Tibial nerve (tissue), 4 donors: ENCODE measurements at places on chromosomes 4 and X. TPM values are rescaled to one million over a fixed set of nuclear protein-coding genes. Genes with fewer than 3 reads are reported as not detected.

GRCh38 chrX:10048076-10048475 lies 80.9 kb downstream of the CLDN34 start:
- no peaks in the 10 kb centered on the region for H3K27me3 ChIP-seq
- no peak overlapping the region for H3K4me3 ChIP-seq
- H3K36me3 ChIP-seq = no peaks in the 10 kb centered on the region

GRCh38 chr4:137526681-137527080 lies 5.6 kb downstream of the PCDH18 start:
- no peak overlapping the region for H3K27ac ChIP-seq
- H3K4me1 ChIP-seq = no peaks in the 10 kb centered on the region
- no peaks in the 10 kb centered on the region for H3K27me3 ChIP-seq
- H3K36me3 ChIP-seq = no peaks in the 10 kb centered on the region

GRCh38 chrX:20320461-20321159 lies 53.9 kb upstream of the RPS6KA3 start:
- H3K4me3 ChIP-seq = no peak overlapping the region
- H3K27me3 ChIP-seq = no peaks in the 10 kb centered on the region

DNA sequence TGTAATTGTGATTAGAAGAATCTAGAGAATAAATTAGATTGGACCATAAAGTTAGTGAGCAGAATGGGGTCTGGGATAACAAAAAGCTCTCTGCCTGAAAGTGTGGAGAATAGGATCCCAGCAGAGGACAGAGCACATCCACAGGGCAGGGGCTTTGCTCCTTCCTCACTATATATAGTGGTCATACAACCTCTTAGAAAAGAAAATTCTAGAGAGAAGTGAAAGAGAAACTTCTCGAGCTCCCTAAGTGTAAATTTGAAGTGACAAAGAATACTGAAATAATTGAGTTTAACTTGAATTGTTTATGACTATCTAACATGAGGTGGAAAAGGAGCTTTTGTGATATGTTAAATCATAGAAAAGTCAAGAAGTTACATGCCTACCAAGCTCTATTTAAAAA lies 14.9 kb downstream of the ADAM29 start:
- H3K27ac ChIP-seq = no peak overlapping the region
- no peaks in the 10 kb centered on the region for H3K4me1 ChIP-seq
- no peaks in the 10 kb centered on the region for H3K36me3 ChIP-seq
- H3K4me3 ChIP-seq = no peak overlapping the region
- no peak for DNase-seq

- no peak overlapping the region for H3K4me3 ChIP-seq
- peaks cover 9% of the 10 kb centered on the region for H3K4me1 ChIP-seq
- H3K27ac ChIP-seq = no peak overlapping the region
- no peaks in the 10 kb centered on the region for H3K27me3 ChIP-seq
- no peak for DNase-seq
These were observed 55.2 kb downstream of the HTRA3 start for GRCh38 chr4:8324640-8325239.

GRCh38 chr4:183635321-183635720 lies 23.7 kb downstream of the RWDD4 start:
- no peak overlapping the region for H3K27ac ChIP-seq
- H3K36me3 ChIP-seq = no peaks in the 10 kb centered on the region
- no peak for DNase-seq

GRCh38 chr4:162392946-162393345 lies 229.1 kb upstream of the FSTL5 start:
- H3K4me3 ChIP-seq = no peak overlapping the region
- H3K36me3 ChIP-seq = no peaks in the 10 kb centered on the region
- H3K27ac ChIP-seq = no peak overlapping the region
- no peaks in the 10 kb centered on the region for H3K27me3 ChIP-seq

GRCh38 chr4:185254434-185254833 lies 45.0 kb downstream of the SNX25 start:
- DNase-seq = no peak
- no peak overlapping the region for H3K27ac ChIP-seq
- no peak overlapping the region for H3K4me3 ChIP-seq
- H3K27me3 ChIP-seq = no peaks in the 10 kb centered on the region
- no peaks in the 10 kb centered on the region for H3K36me3 ChIP-seq
- no peaks in the 10 kb centered on the region for H3K4me1 ChIP-seq

Gene MND1
- not detected for total RNA-seq

Gene SCRG1
- 0.21 TPM for total RNA-seq

Gene MOB1B
- 12.7 TPM for total RNA-seq
